ENCODE measurements at places on chromosomes 2 and 18. TPM values are rescaled to one million over a fixed set of nuclear protein-coding genes. Genes with fewer than 3 reads are reported as not detected.

DNA sequence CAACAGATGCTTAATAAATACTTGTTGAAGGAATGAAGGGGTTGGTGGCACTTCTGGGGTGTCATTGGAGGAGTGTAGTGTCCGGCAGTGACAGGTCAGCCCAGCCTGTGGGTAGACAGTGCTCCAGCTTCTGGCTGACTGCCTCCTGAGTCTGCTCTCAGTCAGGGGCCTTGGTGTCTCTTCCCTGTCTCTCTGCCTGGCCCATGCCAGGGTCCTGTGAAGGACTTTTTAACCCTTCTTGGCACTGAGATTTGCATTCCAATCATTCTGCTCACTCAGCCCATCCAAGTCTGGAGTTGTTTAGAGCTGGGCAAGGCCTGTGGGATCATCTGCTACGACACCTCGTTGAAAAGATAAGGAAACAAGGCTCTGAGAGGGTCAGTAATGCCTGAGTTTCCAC is 1.4 kb upstream of the KCNK3 start:
- DNase-seq = no peak

DNA sequence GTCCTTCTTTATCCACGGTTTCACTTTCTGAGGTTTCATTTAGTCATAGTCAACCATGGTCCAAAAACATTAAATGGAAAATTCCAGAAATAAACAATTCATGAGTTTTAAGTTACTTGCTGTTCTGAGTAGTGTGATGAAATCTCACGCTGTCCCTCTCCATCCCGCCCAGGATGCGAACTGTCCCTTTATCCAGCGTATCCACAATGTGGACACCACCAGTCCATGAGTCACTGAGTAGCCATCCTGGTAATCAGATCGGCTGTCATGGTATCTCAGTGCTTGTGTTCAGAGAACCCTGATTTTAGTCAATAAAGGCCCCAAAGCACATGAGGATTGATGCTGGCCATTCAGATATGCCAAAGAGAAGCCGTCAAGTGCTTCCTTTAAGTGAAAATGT is 3.7 kb downstream of the SP140L start:
- DNase-seq = no peak

GRCh38 chr2:204104811-204105210 is 168.2 kb downstream of the ICOS start:
- no peak for DNase-seq

- no peak for DNase-seq
These were observed 209.0 kb downstream of the DYM start for GRCh38 chr18:49251451-49251850.

Gene CNGA3
- not detected for total RNA-seq

Gene LBX2
- 0.55 TPM for total RNA-seq

Measured in H1 (cell line).